Left renal cortex interstitium (tissue), 4 donors: ENCODE measurements at places on chromosomes 3 and 15. TPM values are rescaled to one million over a fixed set of nuclear protein-coding genes. Genes with fewer than 3 reads are reported as not detected.

TMOD2 gene
- polyA plus RNA-seq, result 4.4 TPM

- DNase-seq, result no peak
Observed at GRCh38 chr15:62021991-62022600, 38.2 kb downstream of the VPS13C start.

STX19 gene
- 0.38 TPM for polyA plus RNA-seq

- no peak for DNase-seq
Observed at GRCh38 chr15:40038275-40038637, 725 bp downstream of the SRP14 start.

GMPPB gene
- 19.2 TPM for polyA plus RNA-seq

DNA sequence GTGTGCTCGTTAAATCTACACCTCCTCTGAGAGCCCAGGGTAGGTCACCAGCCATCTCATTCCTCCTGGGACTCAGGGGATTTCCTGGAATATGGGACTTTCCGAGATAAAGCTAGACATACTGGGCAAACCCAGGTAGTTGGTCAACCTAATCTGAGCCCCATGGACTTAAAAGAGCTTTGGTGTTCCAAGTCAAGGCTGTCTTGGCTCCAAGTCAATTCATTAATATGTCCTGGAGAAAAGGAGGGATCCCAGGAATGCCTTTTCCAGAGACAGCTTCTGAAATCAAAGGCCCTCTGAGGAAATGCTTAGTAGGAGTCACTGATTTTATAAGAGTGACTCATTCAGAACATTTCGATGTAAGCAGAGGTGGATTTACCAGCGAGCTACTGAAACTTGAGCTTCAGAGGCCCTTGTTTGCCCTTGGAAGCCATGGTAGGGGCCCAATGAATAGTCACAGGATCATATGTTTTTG lies 137.3 kb upstream of the UBE2E1 start:
- DNase-seq, result no peak

DNA sequence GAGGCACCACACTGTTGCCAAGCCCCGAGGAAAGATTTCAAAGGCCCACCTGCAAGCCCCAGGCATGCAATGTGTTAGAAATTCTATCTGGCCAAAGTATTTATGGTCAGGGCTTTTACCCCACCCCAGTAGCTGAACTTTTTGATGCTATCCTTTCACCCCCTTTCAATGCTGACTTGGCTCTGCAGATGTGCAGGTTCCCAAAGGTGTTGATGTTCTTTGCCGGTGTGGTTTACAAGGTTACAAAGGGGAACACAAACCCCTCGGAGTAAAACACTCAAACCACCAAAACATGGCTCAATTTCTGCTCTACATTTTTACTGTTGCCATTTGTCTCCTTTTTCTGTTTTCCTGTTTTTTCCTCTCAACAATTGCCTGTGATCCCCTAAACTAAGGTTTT lies 145.4 kb upstream of the BNIP2 start:
- no peak for DNase-seq

GRCh38 chr3:109702252-109702651 lies 364.9 kb upstream of the DPPA4 start:
- no peak for DNase-seq

GRCh38 chr3:127033786-127034185 lies 50.9 kb downstream of the PLXNA1 start:
- DNase-seq, result no peak

GRCh38 chr3:64047787-64048186 lies 24.5 kb upstream of the PSMD6 start:
- DNase-seq, result no peak
